Activated CD4-positive, alpha-beta T cell treated with anti-CD3 and anti-CD28 coated beads, Interleukin-2, amount 50 U/mL, for 16 hours (primary cell): ENCODE measurements at places on chromosomes 7 and 10.

- DNase-seq = no peak
These were observed 30.3 kb upstream of the TRIM24 start for GRCh38 chr7:138429577-138430250.

DNA sequence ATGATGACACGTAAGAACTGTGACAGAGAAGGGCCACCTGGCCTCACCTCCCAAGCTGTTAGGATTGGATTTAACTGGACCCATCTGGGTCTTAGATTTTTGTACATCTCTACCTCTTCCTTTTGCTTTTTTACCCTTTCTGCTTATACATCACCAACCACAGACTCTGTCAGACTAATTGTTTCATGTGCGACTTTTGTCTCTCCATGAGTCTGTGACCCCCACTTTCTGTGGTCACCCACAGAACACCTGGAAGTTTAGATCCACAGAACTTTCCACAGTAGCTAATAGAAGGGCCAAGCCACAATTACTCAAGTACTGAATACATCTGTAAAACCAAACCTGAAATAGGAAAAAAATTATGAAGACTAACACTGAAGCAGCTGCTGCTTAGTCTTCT is 23.1 kb downstream of the SEC31B start:
- DNase-seq = no peak

GRCh38 chr10:12966067-12966466 is 35.4 kb downstream of the CCDC3 start:
- DNase-seq = peak; percentile 70

- no peak for DNase-seq
These were observed 92.6 kb downstream of the JAZF1 start for GRCh38 chr7:28088032-28088431.

DNA sequence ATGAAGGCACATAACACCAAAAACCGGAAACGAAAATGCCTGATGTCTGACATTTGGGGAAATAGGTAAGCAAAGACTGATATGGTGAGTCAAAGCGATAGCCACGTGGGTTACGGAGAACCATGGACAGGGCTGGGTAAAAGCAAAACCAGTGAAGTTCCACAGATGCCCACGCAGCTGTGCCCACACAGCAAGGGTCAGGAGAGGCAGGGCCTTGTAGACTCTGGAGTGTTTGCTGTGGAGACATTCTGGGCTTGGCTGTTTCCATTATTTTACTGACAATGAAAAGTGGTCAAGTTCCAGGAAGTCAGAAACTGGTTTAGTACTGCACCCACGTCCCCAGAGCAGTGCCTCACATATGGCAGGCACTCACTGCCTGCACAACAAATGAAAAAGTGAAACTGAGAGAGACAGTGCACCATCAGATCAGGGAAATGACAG is 148.7 kb downstream of the ZMYND11 start:
- DNase-seq = peak; percentile 79

DNA sequence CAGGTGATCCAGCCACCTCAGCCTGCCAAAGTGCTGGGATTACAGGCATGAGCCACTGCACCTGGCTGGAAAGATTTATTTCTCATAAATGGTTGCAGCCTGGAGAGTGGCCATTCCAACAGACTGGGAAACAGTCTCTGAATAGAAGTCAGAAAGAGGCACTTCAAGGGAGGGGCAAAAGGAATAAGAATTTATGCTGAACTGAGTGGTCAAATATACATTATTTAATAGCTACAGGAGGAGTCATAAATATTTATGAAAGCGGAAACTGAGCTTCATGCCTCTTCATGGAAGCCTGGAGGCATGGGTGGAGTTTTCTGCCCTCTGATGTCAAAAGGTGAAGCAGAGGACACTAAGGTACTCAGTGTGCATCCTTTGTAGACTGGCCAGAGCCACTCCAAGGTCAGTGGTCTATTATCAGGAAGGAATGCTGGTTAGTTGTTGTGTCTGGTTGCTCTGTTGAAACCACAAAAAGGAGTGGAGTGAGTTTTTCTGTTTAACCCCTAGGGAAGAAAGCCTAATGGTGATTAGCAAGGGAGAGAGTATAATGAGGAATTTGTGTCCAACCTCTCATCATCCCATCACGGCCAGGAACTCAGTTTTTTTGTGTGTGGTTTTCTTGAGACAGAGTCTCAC is 9.3 kb upstream of the NRBF2 start:
- no peak for DNase-seq

GRCh38 chr10:131850383-131850870 is 50.4 kb upstream of the PPP2R2D start:
- no peak for DNase-seq
